ENCODE measurements at places on chromosomes 6 and 20.

- DNase-seq = no peak
These were observed 381 bp downstream of the MAP3K7 start for GRCh38 chr6:90586546-90586835.

GRCh38 chr6:75217193-75217592 is 11.3 kb upstream of the COL12A1 start:
- DNase-seq = no peak

DNA sequence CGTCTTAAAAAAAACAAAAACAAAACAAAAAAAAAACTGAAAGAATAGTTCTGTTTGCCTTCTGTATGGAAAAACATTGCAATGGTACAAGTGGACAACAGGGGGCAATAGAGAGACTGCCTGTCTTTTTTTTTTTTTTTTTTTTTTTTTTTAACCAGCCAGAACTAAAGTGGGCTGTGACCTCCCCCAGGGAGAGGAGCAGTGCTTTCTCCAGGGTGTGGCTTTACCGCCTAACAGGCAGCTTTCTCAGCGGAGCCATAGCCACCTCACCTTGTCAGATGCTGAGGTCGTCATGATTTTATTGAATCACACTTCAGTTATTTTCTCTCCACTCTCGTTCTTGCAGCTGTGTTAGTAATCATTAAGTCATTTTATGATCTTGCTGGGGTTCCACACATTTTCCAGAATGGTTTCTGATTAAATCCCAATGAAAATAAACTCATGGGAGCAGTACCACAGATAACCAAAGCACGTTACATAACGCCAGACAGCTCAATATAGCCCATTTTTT is 78.4 kb downstream of the GMPR start:
- no peak for DNase-seq

DNA sequence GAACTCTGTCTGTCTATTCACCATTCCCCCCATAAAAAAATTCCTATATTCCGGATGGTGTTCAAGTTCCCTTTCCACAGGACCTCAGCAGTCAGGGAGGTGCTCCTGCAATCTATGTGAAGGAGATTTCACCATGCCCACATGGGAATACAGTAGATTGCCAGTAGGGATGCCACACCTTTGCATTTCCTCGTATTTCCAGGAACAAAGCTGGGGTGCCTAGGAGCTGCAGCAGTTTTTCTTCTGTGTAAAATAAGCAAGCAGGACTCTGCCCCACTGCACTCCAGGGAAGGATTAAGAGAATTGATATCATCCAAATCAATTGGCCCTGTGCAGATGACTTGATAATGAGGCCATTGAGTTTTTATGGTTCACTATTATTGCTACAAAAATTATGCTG is 7.4 kb upstream of the KIF16B start:
- no peak for DNase-seq

- no peak for DNase-seq
These were observed 33.5 kb downstream of the ELOVL5 start for GRCh38 chr6:53315086-53315724.

DNA sequence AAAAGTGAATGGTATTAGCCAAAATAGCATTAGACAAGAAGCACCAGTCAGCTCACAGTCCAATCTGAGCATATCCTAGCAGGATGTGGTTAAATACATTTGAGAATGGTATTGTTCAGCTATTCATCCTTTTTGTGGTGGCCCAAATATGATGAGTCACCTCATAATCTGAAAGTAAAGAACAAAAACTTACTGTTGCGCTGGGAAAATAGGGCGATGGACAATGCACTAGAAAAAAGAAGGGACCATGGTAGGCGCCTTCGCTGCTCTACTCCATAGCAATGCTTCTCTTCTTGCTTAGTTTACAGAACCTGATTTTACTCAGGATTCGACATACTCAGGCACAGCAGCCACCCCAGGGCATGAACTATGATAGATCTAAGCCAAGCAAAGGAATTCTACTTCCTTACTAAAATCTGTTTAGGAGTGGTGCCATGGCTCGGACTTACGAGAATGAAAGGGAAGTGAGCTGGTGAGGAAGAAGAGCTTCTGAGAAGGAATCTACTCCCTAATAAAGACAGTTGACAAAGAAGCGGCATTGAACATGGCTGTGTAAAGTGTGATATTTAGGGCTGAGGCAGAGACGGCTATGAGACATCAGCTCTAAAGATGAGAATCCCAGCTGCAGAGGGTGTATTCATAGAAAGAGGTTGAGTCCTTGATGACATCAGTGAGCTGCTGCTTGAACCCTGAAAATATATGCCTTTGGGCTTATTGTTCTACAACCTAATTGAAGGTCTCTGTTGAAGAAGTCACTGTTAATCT is 16.6 kb upstream of the FBXO9 start:
- DNase-seq = no peak

- DNase-seq = no peak
These were observed 41.2 kb upstream of the PDE10A start for GRCh38 chr6:165704045-165704748.

- no peak for DNase-seq
These were observed 83.1 kb downstream of the TRMT11 start for GRCh38 chr6:126069449-126069848.

DNA sequence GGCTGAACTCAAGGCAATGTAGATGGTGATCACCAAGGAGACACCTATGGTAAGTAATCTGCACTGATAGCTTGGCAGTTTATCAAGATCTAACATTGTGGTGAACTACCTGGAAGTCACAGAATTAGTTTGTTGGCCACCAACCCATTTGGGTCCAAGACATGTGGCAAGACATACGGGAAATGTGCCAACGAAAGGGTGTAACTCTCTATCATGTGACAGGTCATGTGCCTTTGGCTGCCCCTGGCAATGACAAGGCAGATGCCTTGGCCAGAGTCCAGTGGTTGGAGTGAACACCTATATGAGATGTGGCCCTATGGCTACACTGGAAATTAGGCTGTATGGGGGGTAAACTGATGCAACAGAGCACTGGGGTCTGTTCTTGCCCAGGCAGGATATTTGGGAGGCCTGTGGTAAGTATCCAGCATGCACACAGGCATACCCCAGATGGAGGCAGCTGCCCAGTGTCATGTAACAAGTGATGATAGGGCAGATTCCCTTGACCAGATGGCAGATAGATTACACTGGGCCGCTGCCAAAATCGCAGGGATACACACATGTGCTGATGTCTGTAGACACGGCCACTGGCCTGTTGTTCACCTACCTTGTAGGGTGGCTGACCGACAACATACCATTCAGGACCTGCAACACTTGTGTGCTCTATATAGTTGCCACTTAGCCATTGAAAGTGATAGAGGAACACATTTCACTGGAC is 35.5 kb upstream of the HSF2 start:
- no peak for DNase-seq

GRCh38 chr6:78101387-78101786 is 448.5 kb downstream of the MEI4 start:
- DNase-seq = no peak

DNA sequence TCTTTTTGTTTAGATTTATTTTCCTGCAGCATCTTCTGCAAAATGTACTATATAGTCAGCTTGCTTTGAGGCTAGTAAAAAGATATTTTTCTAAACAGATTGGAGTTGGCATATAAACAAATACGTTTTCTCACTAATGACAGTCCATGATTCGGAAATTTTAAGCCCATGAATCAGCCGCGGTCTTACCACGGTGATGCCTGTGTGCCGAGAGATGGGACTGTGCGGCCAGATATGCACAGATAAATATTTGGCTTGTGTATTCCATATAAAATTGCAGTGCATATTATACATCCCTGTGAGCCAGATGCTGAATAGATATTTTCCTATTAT is 3.2 kb downstream of the FOXC1 start:
- DNase-seq = no peak

DNA sequence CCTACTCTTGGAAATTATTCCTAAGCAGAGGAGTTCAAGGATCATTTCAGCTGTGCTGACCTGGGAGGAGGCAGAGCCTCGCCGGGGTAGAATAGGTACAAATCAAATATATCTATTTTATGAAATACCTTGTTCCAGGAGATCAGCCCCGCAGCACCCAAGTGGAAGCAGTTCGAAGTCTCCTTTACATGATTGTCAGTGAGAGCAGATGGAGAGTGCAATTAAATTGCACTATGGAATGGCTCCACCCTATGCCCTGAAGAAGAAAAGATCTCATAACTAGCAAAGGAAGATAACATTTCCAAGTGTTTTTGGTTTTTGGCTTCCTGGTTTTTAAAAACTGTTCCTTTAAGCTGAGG is 31.4 kb downstream of the DUSP22 start:
- DNase-seq = no peak

GRCh38 chr6:116409756-116410155 is 39.0 kb downstream of the DSE start:
- no peak for DNase-seq

DNA sequence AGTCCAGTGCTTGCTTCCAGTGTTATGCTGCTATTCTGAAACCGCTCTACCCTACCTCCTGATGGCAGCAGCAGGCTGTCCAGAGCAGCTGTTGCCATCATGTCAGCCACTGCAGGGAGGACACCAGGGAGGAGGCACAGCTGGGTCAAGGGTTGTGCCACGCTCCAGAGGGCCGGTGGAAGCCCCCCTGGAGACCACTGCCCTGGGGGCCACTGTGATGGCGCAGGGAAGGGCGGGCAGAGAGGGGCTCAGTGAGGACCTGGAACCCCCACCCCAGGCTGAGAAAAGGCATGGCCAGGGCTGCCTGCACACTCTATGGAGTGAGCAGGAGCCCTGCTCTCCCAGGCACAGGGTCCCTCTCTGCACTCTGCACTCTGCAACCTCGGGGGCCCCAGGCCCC is 271.3 kb upstream of the BTBD3 start:
- no peak for DNase-seq

- DNase-seq = no peak
These were observed 83.6 kb downstream of the PLEKHG1 start for GRCh38 chr6:150683320-150683719.

DNA sequence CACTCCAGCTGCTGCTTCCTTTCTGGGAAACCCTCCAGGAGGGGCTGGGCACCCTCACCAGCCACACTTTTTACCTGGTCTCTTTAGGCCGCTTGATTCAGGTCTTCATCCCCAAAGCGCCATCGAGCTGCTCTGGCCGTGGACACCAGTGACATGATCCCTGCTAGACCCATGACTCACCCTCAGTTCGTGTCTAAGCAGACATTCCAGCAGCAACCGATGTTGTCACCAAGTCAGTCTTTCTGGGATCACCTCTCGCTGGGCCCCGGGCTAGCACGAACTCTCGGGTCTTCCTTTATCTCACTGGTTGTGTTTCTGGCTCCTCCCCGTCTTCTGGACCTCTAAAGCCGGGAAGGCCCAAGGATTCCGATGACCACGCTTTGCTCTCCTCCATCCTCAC is 43.0 kb upstream of the GPR31 start:
- no peak for DNase-seq

- no peak for DNase-seq
These were observed 124.7 kb upstream of the TCF21 start for GRCh38 chr6:133764008-133764753.

Measured in lower lobe of right lung (tissue), 2 donors.